ENCODE measurements at places on chromosomes 1 and 21.

- H3K4me3 ChIP-seq, result no peak overlapping the region
- H3K27me3 ChIP-seq, result no peaks in the 10 kb centered on the region
- peaks cover 9% of the 10 kb centered on the region for H3K4me1 ChIP-seq
- H3K36me3 ChIP-seq, result peaks cover 36% of the 10 kb centered on the region
- no peak overlapping the region for H3K27ac ChIP-seq
- DNase-seq, result no peak
Measured at GRCh38 chr1:109493227-109493626, 667 bp upstream of the CYB561D1 start.

DNA sequence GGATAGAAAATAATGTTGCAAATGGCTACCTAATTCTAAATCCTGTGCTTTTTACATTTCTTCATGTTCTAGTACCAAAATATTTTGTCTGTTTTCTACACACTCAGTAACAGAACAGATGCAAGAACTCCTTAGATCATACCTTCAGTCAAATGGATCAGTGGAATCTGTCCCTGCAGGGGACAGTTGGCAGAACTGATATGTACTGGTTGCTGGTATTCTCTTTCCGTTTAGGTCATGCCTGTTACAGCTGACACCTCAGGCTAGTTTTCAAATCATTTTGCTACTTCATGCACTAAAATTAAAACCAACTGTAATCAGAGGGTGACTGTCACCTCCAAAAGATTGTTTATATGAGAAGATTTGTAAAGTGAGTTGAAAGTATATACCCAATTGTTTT, 109.2 kb downstream of the TNNI3K start:
- DNase-seq, result no peak
- H3K4me3 ChIP-seq, result no peak overlapping the region
- peak overlapping the region; percentile 76 for H3K27ac ChIP-seq

GRCh38 chr1:220043646-220044045, 2.7 kb downstream of the EPRS1 start:
- H3K27me3 ChIP-seq, result no peaks in the 10 kb centered on the region
- DNase-seq, result no peak
- peaks cover 13% of the 10 kb centered on the region for H3K36me3 ChIP-seq
- no peak overlapping the region for H3K4me3 ChIP-seq
- H3K27ac ChIP-seq, result no peak overlapping the region
- H3K4me1 ChIP-seq, result no peaks in the 10 kb centered on the region

DNA sequence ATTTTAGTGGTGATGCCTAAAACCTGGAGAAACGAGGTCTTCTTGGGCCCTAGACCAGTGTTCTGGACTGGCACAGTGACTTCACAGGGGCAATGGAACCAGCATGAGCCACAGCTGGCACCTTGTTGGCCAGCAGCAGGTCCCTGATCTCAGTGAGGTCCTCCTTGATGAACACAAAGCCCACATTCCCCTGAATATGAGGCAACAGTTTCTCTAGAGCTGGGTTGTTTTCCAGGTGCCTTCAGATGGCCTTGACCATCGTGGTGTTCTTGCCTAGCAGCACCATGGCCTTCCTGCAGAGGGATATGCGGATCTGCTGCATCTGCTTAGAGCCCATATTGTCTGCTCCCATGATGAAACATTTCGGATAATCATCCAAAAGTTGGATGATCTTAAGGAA, 44.9 kb upstream of the RAB3GAP2 start:
- no peak overlapping the region for H3K27ac ChIP-seq
- H3K4me1 ChIP-seq, result peaks cover 26% of the 10 kb centered on the region
- DNase-seq, result no peak
- H3K4me3 ChIP-seq, result no peak overlapping the region
- H3K27me3 ChIP-seq, result no peaks in the 10 kb centered on the region
- H3K36me3 ChIP-seq, result no peaks in the 10 kb centered on the region

DNA sequence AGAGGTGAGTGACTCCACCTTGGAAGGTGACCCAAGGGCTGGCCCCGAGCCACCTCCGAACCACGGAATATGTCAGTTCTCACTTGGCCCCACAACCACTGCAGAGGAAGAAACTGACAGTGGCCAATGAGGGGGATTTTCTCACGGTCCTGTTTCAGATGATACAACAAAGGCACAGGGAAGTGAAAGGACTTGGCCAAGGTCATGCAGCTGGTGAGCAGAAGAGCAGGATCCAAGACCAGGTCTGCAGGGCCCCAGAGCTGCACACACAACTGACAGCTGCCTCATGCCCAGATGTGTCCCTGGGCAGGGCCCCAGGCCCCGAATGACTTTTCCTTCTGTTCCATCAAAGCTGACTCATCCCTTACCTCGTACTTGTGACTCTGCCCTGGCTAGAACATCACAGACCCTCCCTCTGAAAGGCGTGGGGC, 25.8 kb upstream of the EVA1B start:
- no peaks in the 10 kb centered on the region for H3K27me3 ChIP-seq
- H3K4me3 ChIP-seq, result no peak overlapping the region
- peaks cover 32% of the 10 kb centered on the region for H3K4me1 ChIP-seq
- peak overlapping the region; percentile 19 for H3K27ac ChIP-seq
- peaks cover 84% of the 10 kb centered on the region for H3K36me3 ChIP-seq
- DNase-seq, result no peak

GRCh38 chr21:26570203-26570602, 2.9 kb downstream of the CYYR1 start:
- H3K4me1 ChIP-seq, result peaks cover 2% of the 10 kb centered on the region
- DNase-seq, result peak; percentile 47
- no peaks in the 10 kb centered on the region for H3K36me3 ChIP-seq

DNA sequence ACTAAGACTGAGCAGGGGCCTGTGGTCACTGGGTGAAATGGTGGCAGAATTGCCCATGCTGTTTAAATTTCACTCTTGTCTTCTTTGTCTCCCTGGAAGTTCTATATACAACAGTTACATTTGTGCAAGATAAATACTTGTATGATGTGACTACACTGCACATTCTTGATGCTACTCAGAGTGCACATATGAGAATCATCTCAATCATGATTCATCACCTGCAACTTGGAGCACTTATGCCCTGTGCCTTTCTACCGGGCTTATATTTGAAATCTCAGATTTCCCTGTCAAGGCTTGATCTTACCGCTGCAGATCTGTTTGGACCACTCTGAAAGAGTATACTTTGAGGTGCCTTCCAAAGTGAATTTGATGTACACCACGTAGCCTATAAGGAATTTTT, 10.6 kb downstream of the PGM1 start:
- H3K27me3 ChIP-seq, result no peaks in the 10 kb centered on the region
- no peaks in the 10 kb centered on the region for H3K4me1 ChIP-seq
- H3K36me3 ChIP-seq, result no peaks in the 10 kb centered on the region
- H3K27ac ChIP-seq, result no peak overlapping the region
- no peak for DNase-seq

- H3K4me3 ChIP-seq, result no peak overlapping the region
- no peak overlapping the region for H3K27ac ChIP-seq
- no peaks in the 10 kb centered on the region for H3K4me1 ChIP-seq
- DNase-seq, result no peak
- H3K27me3 ChIP-seq, result no peaks in the 10 kb centered on the region
Measured at GRCh38 chr1:233211595-233211994, 83.9 kb downstream of the PCNX2 start.
